ENCODE measurements at places on chromosomes 5 and 9.

- DNase-seq: no peak
Observed at GRCh38 chr5:2091921-2092320, 209.2 kb upstream of the IRX4 start.

GRCh38 chr5:127993476-127993875 is 90.1 kb upstream of the SLC12A2 start:
- no peak for DNase-seq

GRCh38 chr5:4627131-4627530 is 513.0 kb upstream of the ADAMTS16 start:
- no peak for DNase-seq

DNA sequence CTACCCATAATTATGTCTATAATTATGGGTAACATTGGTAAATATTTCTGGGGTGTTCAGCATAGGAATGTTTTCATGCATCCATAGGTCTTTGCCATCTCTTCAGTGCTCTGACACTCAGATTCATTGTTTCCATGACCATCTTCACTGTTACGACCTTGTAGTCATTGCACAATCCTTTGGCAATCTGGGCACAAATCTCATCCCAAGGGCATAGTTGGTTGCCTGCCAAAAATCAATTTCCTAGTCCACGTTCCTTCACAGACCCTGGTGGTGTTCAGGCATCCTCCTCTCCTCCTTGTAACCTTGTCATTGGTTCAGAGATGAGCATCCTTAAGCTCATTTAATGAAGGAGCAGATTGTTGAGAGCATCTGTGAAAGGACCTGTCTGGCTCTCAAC is 1400.7 kb downstream of the CDH12 start:
- no peak for DNase-seq

GRCh38 chr9:129761293-129761900 is 8.6 kb upstream of the PTGES start:
- DNase-seq: no peak

DNA sequence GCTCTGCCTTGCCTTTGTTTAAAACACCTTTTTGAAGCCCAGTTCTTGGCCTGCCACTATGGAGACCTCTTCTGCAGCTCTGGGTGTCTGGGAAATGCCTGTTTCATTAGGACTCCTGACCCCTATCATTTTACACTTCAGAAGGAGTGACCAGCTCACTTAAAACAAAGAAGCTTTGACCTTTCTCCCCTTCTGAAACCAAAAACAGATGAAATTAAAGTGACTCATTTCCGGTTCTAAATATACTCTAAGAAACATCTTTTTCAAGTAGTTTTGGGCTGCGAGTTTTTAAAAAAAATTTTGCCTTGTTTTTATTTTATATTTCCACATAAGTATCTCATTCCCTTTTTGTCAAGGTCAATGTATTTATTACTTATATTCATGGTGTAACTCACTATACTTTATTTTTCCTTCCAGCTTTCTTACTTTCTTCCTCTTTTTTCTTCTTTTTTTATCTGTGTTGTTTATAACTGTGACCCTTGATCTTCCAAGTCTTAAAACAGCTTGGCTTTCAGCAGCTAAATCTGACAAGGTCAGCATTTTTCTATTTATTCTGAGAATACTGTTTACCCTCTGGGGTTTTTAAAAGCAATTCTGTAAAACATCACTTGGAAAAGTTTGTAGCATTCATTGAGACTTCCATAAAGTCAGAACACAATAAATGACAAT is 672.9 kb downstream of the NR2F1-AS1 start:
- DNase-seq: no peak

Data from stimulated activated CD4-positive, alpha-beta T cell treated with anti-CD3 and anti-CD28 coated beads, Interleukin-4, amount 100 ng/mL, for 24 hours (primary cell).